Nasal cavity respiratory epithelium epithelial cell of viscerocranial mucosa (primary cell): ENCODE measurements at places on chromosomes 2 and 18. TPM values are rescaled to one million over a fixed set of nuclear protein-coding genes. Genes with fewer than 3 reads are reported as not detected.

Gene COL6A3
- total RNA-seq: under 0.01 and 0.43 TPM in 2 replicates

Gene DPYSL5
- not detected in 2 replicates for total RNA-seq

Gene HOXD13
- total RNA-seq: not detected in 2 replicates

Gene GLI2
- 0.07 TPM in 1 of 2 replicates, not detected in the other for total RNA-seq

Gene APOB
- total RNA-seq: under 0.01 TPM in 2 replicates

Gene ARPC2
- total RNA-seq: 526 and 586 TPM in 2 replicates

Gene DTYMK
- total RNA-seq: 10.7 and 14.4 TPM in 2 replicates

Gene ALK
- 0.14 TPM in 1 of 2 replicates, not detected in the other for total RNA-seq

Gene SAG
- not detected in 2 replicates for total RNA-seq

Gene RTP5
- not detected in 2 replicates for total RNA-seq

Gene ADCYAP1
- total RNA-seq: not detected in 2 replicates

Gene ASB18
- not detected in 2 replicates for total RNA-seq

Gene RAB17
- total RNA-seq: 0.34 and 1.5 TPM in 2 replicates

Gene CPS1
- 16.1 and 27.0 TPM in 2 replicates for total RNA-seq

Gene ST8SIA3
- not detected in 2 replicates for total RNA-seq

Gene EPB41L3
- total RNA-seq: 0.68 and 2.1 TPM in 2 replicates

Gene PJVK
- 2.4 and 3.2 TPM in 2 replicates for total RNA-seq

Gene CFAP221
- total RNA-seq: not detected in 2 replicates

Gene ARHGEF4
- 81.3 and 81.4 TPM in 2 replicates for total RNA-seq

Gene SIX3
- 0.68 and 4.1 TPM in 2 replicates for total RNA-seq

Gene USP34
- 106 and 126 TPM in 2 replicates for total RNA-seq

Gene C2orf92
- total RNA-seq: 1.0 and 3.1 TPM in 2 replicates

Gene HOXD8
- not detected in 2 replicates for total RNA-seq

Gene RPRM
- total RNA-seq: not detected in 2 replicates

Gene ACAA2
- 10.6 and 20.0 TPM in 2 replicates for total RNA-seq

Gene MC4R
- not detected in 2 replicates for total RNA-seq

Gene CCDC102B
- total RNA-seq: 1.2 and 1.4 TPM in 2 replicates

Gene ASXL3
- under 0.01 and 0.14 TPM in 2 replicates for total RNA-seq

Gene MFF
- 83.4 and 84.9 TPM in 2 replicates for total RNA-seq

Gene LYG2
- total RNA-seq: not detected in 2 replicates

Gene GPR17
- total RNA-seq: not detected in 2 replicates

Gene SPEG
- total RNA-seq: 4.1 and 9.6 TPM in 2 replicates

Gene CCDC148
- total RNA-seq: 0.34 and 0.71 TPM in 2 replicates

Gene SCN2A
- total RNA-seq: 0.34 and 0.64 TPM in 2 replicates

Gene HRH4
- 0.21 and 0.34 TPM in 2 replicates for total RNA-seq

Gene CCDC68
- 2.4 and 8.5 TPM in 2 replicates for total RNA-seq

Gene MBP
- 54.3 and 54.7 TPM in 2 replicates for total RNA-seq

Gene SLC9A4
- 0.07 TPM in 1 of 2 replicates, not detected in the other for total RNA-seq

Gene ADD2
- under 0.01 TPM in 1 of 2 replicates, not detected in the other for total RNA-seq

Gene TAF1B
- total RNA-seq: 17.0 and 45.5 TPM in 2 replicates

Gene UGT1A9
- not detected in 2 replicates for total RNA-seq

Gene GAL3ST2
- 0.36 TPM in 1 of 2 replicates, not detected in the other for total RNA-seq

Gene MCEE
- 9.7 and 11.3 TPM in 2 replicates for total RNA-seq

Gene CD8B2
- not detected in 2 replicates for total RNA-seq

Gene CDH2
- 0.34 and 6.9 TPM in 2 replicates for total RNA-seq

Gene FBXO48
- total RNA-seq: 0.68 and 1.00 TPM in 2 replicates

Gene MREG
- 35.9 and 45.3 TPM in 2 replicates for total RNA-seq

Gene SPATS2L
- total RNA-seq: 46.5 and 132 TPM in 2 replicates

Gene CEP68
- total RNA-seq: 1.7 and 7.8 TPM in 2 replicates

Gene ADAM23
- total RNA-seq: under 0.01 and 1.5 TPM in 2 replicates

Gene SERPINB11
- under 0.01 and 0.93 TPM in 2 replicates for total RNA-seq

Gene ASTL
- 0.07 TPM in 1 of 2 replicates, not detected in the other for total RNA-seq

Gene GNAL
- 9.6 and 17.1 TPM in 2 replicates for total RNA-seq

Gene CREB1
- total RNA-seq: 36.2 and 51.6 TPM in 2 replicates
